ENCODE measurements at places on chromosomes 7 and 10.

- DNase-seq = no peak
These were observed 3.7 kb downstream of the EN2 start for GRCh38 chr7:155461631-155462030.

- no peak for DNase-seq
These were observed 133.2 kb downstream of the CUX1 start for GRCh38 chr7:101950450-101951119.

DNA sequence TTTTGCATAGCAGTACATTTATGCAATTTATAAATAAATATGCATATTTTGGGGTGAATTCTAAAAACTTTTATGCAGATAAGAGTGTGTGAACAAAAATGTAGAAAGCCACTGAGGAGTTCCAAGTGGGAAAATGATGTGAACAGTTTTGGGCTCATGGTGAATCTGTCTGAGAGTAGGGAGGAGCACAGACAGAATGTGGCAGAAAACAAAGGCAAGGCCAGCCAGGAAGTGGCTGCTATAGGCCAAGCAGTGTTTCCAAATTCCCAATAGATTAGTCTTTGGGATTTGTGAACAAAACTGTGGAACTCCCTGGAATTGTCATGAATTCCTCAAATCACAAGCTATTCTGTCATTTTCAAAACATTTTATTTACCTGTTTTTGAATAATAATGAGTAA, 73.6 kb upstream of the AMPH start:
- DNase-seq = no peak

GRCh38 chr7:50342616-50343114, 38.1 kb downstream of the IKZF1 start:
- DNase-seq = no peak

- DNase-seq = no peak
These were observed 108.7 kb upstream of the DPP6 start for GRCh38 chr7:153943457-153943856.

- DNase-seq = no peak
These were observed 39.9 kb downstream of the LDB3 start for GRCh38 chr10:86708068-86708782.

- DNase-seq = no peak
These were observed 448.1 kb downstream of the SORCS1 start for GRCh38 chr10:106716381-106716780.

DNA sequence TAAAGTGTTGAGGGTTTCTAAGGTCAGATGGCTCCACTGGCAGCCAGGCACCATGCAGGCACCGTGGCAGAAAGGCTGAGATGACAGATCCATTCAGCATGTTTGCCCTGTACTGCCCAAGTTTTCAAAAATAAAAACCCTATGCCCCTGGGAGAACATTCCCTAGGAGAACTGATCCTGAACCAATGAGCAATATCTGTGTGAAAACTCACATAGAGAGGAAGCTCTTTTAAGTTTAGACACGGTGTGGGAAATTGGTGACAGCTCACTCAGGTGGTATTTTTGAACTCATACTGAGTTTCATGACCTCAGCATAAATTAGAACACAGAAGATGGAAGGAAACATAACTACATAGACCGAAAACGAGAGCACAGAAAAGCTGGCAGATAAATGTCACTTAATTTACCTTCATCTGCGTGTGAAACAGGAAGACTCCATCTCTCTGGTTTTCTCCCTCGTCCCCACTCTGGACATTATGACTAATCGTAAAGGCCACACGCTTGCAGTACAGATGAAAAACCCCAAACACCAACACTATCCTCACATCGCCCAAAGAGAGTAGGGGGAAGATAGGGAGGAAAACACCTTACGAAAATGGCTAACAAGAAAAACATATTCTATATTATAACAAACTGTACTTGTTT, 127.8 kb downstream of the ICA1 start:
- no peak for DNase-seq

GRCh38 chr10:130301021-130301892, 165.1 kb downstream of the GLRX3 start:
- DNase-seq = no peak

All from nucleus accumbens (tissue), 56 donors.